AG20443 (cell line): ENCODE measurements at places on chromosomes 4 and X.

DNA sequence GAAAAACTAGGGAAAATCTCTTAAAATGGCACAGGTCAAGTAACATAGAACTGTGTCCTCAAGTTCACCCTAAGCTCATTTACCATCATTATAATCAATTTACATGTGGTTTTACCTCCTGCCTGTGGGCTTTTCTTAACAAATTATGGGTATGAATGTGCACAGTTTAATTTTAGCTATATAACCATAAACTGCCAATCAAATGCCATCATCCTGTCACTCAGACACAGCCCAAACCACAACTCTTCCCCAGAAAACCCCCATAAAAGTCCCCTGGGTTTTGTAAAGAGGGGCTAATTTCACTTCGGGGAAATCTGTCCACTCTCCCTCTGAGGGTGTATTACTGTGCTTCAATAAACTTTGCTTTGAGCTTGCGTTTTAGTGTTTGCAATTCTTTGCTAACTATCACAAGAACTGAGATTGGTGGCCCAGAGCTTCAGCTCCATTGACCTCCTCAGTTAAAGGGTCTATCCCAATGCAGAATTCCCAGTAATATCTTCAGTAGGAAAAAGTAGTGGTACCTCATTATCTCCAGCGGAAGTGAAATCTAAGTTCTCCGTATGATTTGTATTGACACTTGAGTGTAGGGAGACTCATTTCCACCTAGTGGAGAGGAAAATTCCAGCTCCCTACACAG is 394.6 kb downstream of the SPOCK3 start:
- DNase-seq: no peak

GRCh38 chr4:99855678-99856077 is 38.5 kb downstream of the LAMTOR3 start:
- no peak for DNase-seq

DNA sequence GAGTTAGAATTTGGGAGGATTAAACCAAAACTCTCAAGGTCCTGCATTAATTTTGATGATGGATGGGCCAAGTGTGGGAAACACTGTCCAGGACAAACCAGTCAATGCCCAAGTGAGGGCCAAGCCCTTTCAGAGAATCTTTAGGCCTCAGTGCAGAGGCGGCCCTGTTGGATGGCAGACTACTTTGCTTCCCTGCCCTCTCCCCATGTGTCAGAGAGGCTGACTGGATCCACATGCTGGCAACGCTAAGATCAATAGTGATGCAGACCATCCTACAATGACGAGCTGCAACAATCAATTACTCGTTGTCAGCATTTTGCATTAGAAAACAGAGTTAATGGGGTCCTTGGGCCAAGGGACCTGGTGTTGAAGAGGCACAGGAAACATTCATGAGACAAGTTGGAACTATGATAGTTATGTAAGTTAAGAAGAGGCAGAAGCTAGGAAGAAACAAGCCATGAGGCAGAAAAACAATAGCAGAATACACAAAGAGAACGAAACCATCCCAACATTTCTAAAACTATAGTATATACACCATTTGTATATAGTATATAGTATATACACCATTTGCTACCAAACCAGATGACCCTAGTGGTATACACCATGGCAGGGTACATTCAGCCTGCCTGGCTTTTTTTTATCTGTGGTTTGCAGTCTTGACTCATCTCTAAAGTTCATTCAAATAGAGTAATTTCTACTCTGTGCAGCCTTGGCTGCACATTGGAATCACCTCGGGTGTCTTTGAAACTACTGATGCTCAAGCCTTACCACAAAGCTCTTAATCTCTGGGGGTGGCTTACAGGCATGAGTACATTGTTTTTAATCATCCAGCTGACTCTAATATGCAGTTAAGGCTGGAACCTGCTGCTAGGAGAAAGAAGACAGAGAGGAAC is 147.7 kb upstream of the GYPA start:
- DNase-seq: no peak

GRCh38 chrX:5730556-5730955 is 498.1 kb downstream of the NLGN4X start:
- peak; percentile 1 for DNase-seq

DNA sequence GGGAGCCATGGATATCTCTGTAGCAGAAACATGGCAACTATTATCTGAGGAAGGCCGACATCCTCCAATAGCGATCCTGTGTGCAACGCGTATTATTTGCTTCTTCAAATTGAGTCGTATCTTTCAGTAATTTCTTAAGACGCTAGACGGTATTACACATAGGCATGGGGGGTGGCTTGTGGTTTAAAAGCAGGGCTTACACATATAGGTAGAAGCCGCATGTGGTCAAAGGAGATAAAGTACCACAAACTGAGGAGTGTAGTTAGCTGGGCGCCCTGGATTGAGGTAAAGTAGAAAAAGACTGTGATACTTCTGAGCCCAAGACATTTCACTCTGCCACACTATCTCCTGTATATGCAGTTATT is 94.6 kb downstream of the SORBS2 start:
- DNase-seq: no peak

GRCh38 chr4:57501720-57502119 is 391.5 kb upstream of the IGFBP7 start:
- DNase-seq: peak; percentile 52

DNA sequence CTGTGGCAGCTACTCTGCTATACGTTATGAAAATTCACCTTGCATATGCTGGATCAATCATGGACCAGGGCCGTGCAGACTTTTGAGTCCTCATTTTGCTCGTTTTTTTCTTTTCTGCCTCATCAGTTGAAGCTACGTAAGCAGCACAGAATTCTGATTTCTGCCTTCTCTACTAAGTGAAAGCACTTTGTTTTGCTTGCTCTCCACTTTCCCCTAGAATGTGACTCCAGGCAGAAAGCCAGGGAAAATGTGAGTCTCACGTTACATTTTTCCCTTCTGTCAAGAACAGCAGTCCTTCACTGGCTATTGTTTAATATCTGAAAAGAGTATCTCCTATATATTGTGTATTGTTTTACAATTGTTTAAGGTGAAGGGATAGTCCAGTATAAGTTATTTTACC is 1840.1 kb downstream of the PCDH7 start:
- DNase-seq: peak; percentile 6

- peak; percentile 17 for DNase-seq
Observed at GRCh38 chr4:72446353-72447055, 122.5 kb downstream of the ADAMTS3 start.

DNA sequence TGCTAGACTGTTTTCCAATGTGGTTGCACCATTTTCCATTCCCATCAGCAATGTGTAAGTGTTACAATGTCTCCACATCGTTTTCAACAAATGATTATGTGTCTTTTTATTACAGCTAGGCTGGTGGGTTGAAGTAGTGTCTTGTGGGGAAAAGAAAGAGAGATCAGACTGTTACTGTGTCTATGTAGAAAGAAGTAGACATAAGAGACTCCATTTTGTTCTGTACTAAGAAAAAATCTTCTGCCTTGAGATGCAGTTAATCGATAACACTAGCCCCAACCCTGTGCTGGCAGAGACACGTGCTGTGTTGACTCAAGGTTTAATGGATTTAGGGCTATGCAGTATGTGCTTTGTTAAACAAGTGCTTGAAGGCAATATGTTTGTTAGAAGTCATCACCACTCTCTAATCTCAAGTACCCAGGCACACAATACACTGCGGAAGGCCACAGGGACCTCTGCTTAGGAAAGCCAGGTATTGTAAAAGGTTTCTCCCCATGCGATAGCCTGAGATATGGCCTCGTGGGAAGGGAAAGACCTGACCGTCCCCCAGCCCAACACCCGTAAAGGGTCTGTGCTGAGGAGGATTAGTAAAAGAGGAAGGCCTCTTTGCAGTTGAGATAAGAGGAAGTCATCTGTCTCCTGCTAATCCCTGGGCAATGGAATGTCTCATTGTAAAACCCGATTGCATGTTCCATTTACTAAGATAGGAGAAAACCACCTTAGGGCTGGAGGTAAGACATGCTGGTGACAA is 23.0 kb upstream of the UGT2B15 start:
- no peak for DNase-seq

- no peak for DNase-seq
Observed at GRCh38 chrX:4484266-4484665, 770.8 kb upstream of the PRKX start.

DNA sequence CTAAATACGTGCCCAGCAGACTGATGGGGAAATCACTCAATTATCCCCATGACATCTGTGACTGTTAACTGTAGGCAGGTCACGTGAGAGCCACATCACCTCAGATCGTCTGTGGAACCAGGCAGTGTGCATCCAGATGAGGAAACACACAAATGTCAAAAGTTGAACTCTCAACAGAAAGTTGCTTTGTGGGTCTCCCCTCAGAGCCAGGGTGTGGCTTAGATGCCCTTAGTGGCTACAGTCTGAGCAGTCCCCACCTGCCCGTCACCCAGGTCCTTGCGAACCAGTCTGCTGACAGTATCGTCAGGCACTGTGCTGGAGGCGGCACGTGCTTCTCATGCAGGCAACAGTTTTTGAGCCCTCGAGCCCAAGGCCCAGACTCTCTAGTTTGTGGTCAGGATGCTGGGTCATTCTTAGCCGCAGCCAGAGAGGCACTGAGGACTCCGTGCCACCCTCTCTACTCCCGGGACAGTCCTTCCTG is 10.8 kb downstream of the TMEM187 start:
- DNase-seq: no peak
